ENCODE measurements at places on chromosomes 7 and 10.
A peak's percentile ranks its signal among the peaks of the same experiment; 100 is the strongest.

GRCh38 chr7:156461881-156462665 lies 178.5 kb upstream of the RNF32 start:
- no peak for DNase-seq

DNA sequence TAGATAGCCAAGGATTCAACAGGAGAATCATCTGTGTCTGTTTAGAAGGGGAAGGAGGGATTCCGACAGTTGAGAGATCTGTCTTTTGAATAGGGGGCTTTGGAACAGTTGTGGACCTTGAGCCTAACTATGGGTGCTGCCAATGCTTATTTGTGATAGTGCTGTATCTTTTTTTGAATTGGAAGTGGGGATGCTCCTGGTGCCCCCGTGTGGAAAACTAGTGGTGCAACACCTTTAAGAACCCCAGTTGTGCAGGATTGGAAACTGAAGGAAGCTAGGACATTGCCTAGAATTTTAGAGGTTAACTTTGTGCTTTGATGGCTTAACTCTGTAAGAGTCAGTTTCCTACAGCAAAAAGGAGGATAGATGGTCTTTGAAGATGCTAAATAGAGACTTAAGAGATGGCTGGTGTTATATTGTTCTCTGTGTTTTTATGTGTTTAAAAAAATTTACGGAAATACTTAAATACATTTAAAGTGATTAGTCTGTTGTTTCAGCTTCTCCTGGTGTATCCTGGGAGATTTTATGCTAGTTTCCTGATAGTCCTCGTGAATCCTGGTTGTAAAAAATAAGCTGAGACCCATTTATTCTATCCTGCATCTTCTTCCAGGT lies 69.3 kb downstream of the AP3M1 start:
- DNase-seq, result no peak

- no peak for DNase-seq
Observed at GRCh38 chr7:101784292-101785127, 32.9 kb upstream of the CUX1 start.

DNA sequence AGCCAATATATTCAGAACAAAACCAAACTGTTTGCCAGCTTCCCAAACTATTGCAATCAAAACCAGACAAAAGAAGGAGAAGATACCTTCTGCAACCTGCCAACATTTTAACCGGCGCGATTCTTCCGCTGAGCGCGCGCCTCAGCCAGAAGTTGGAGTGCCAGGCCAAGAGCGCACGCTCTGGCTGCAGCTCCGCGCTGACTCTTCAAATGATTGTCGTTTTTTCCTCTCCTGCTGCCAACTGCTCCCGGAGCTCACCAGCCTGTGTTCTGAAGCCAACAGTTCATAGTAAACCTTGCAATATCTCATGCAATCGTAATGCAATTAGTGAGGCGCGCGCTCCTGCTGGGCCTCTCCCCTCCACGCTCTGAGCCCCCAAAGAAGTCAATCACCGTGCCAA lies 259.7 kb upstream of the MGMT start:
- no peak for DNase-seq

GRCh38 chr7:104956753-104957450 lies 57.1 kb upstream of the KMT2E start:
- DNase-seq, result no peak

- no peak for DNase-seq
Observed at GRCh38 chr7:112492186-112492585, 11.4 kb downstream of the LSMEM1 start.

DNA sequence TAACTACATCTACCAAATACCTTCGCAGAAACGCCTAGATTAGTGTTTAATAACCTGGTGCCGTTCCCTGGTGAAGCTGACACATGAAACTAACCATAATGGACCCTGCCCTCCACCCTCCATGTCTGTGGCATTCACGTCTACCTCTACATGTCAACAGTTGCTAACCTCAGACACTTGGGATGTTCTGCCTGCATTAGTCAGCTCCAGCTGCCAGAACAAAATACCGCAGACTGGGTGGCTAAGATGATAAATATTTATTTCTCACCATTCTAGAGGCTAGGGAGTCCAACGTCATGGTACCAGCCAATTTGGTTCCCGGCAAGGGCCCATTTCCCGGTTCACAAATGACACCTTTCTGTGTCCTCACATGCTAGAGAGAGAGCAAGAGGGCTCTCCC lies 118.5 kb upstream of the CHST15 start:
- no peak for DNase-seq

DNA sequence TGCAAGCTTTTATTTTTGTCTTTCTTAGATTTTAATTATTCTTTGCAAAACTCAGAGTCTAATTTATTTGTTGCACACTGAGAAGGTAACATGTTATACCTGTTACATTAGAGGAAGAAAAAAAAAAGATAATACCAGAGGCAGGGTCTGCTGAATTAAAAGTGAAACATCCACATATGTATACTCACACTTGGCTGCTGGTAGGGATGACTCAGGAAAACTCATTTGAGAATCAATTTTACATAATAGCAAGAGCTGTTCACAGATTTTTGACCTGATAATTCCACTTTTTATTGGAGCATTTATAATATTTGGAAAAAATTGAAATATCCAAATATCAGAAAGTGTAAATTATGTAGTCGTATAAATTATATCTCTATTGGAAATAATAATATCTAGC lies 78.1 kb upstream of the CCDC6 start:
- no peak for DNase-seq

DNA sequence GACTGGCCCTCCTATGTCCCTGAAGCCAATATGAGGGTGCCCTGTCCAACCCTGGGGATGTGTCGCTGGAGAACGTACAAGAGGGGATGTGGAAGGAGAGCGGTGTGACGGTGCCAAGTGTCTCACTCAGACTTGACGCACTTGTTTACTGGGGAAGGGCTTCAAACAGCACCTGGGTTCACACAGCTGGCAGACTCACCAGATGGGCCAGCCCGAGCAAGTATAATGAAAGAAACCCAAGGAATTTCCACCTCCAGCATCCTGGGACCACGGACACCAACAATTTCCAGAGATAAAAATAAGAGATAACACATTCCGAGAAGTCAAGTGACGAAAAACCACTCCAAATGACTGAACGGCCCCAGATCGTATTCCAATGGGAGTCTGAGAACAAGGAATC lies 5.3 kb downstream of the ATP5MF start:
- DNase-seq, result no peak

- no peak for DNase-seq
Observed at GRCh38 chr7:32937344-32938174, 19.7 kb upstream of the FKBP9 start.

GRCh38 chr10:59240582-59241183 lies 64.2 kb downstream of the PHYHIPL start:
- no peak for DNase-seq

DNA sequence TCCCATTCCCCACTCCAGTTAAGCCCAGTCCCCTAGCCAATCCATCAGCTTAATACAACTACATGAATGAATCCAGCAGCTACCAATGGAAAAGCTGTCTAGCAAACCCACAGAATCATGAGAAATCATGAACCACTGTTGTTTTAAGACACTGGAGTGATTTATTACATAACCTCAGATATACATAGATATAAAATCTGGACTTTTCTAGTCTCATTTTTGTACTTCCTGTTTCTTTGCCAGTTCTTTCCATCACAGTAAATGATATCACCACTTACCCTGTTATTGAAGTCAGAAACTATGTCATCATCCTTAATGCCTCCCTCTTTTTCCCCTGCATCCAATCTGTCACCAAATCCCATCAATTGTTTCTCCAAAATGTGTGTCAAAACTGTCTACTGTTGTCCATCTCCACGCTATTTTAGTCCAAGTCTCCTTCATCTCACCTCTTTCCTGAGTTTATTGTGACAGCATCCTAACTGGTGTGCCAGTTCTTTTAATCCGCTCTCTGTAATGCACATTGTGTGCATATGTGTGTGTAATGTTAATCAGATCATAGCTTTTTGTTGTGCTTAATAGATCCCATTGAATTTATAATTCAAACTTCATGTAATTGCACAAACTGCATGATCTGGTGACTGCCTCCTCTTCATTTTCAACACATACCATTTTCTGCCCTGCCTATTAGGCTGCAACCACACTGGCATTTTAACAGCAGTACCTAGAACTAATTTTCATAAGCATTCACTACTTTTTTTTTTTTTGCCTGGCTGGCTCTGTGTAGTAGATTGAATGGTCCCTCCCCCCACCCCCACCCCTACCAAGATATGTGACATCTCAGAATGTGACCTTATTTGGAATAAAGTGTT lies 56.0 kb downstream of the MKLN1 start:
- no peak for DNase-seq

GRCh38 chr10:6578251-6578771 lies 1.8 kb downstream of the PRKCQ start:
- DNase-seq, result no peak

GRCh38 chr10:44828508-44829142 lies 82.5 kb upstream of the TMEM72 start:
- no peak for DNase-seq

GRCh38 chr7:148898845-148899484 lies 14.9 kb upstream of the EZH2 start:
- DNase-seq, result no peak

GRCh38 chr10:43293677-43294057 lies 26.8 kb upstream of the RASGEF1A start:
- no peak for DNase-seq

- DNase-seq, result no peak
Observed at GRCh38 chr10:63414481-63415260, 51.1 kb downstream of the JMJD1C start.

DNA sequence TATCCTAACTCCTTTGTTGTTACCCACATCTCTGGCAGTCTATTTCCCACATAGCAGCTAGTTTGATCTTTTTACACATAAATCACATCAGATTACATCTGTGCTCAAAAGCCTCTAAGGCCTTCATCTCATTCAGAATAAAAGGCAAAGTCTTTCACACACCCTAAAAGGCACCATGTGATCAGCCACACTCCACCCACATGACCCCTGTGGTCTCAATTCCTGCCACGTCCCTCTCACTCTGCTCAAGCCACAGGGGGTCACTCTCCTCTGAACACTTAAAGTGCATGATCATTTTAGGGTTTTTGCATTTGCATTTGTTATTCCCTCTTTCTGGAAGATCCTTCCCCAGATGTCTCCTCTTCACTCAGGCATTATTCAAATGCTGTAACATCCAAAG lies 30.8 kb downstream of the ELAPOR2 start:
- DNase-seq, result no peak

DNA sequence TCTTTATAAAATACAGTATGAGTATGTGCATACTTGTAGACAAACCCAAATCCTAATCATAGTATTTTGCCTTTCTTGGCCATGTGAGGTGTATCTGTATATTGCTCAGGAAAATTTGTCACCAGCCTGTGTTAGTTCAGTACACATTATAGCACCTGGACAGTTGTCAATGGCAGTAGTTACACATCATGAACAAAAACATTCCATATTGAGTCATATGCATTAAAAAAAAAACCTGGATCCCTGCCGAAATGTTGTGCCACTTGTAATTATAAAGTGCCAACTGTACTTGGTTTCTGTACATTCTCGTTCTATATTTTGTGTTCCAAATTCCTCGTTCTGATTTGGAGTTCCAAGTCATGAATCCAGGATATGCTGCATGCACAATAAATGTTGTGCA lies 410.4 kb downstream of the INHBA start:
- DNase-seq, result peak; percentile 2

DNA sequence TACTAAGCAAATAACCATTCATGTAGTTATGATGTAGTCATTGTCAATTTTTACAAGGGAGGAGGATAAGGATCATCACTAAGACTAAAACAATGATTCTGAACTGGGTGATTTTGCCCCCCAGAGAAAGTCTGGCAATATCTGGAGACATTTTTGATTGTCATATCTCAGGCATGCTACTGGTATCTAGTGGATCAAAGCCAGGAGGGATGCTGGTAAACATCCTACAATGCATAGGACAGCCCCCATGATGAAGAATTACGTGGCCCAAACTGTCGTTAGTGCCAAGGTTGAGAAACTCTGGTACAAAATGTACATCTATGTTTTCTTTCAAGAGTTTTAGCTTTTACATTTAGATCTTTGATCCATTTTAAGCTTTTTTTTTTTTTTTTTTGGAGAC lies 57.3 kb downstream of the GBF1 start:
- no peak for DNase-seq

GRCh38 chr10:109187677-109188076 lies 735.6 kb downstream of the XPNPEP1 start:
- DNase-seq, result no peak

DNA sequence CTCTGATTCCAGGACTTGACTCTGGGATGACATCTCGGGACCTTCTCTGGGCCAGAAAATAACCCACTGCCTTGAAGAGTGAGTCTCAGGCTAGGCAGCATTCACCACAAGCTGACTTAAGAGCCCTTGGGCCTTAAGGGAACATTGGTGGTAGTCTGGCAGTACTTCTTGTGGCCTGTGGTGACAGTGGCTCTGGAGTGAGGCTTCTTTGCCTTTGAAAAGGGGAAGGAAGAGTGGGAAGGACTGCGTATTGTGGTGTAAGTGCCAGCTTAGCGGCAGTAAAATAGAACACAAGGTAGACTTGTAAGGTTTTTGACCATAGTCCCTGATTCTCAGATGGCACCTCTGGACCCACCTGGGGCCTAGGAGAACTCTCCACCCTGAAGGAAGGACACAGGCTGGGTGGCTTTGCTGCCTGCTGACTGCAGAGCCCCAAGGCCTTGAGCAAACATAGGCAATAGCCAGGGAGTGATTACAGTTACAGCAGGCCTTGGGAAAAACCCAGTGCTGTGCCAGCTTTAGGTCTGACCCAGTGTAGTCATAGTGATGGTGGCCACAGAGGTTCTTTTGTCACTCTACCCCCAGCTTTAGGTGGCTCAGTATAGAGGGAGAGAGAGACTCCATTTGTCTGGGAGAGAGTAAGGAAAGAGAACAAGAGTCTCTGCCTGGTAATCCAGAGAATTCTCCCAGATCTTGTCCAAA lies 483.9 kb downstream of the SH2D4B start:
- no peak for DNase-seq

DNA sequence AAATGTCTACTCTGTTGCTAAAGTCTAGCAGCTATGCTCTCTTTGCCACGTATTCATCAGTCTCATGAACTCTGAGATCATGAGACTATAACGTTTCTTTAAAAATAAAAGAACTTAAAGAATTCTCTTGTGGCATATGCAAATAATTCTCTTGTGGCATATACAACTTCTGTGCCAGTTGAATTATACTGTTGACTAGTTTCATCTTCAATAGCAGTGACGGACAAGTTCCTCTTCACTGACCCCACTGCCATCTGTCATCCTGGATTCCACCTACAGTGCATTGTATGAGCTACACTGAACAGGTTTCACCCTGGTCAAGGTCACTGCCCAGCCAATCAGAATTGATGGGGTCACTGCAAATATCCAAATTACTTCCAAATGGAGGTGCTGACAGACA lies 88.2 kb downstream of the CD36 start:
- DNase-seq, result no peak

DNA sequence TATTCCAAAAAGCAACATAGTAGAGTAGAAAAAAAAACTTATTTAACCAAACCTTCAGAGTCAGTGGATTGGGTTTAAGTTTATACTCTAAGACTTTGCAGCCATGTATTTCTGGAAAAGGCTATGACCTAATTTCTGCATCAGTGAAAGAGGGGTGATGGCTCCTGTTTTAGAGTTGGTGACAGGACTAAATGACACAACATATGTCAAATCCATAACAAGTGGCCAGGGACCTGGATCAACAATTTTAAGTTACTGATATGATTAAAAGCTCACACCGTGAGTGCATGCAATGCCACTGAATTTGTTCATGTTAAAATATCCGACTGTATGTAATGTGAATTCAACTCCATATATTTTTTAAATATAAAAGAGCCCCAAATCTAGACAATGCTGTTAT lies 390.6 kb downstream of the TNS3 start:
- DNase-seq, result no peak

GRCh38 chr7:92137557-92137956 lies 3.3 kb upstream of the CYP51A1 start:
- no peak for DNase-seq

GRCh38 chr10:18350340-18350739 lies 210.1 kb downstream of the CACNB2 start:
- DNase-seq, result no peak
